ENCODE measurements at places on chromosomes 2 and 18.

GRCh38 chr2:42967959-42968674 lies 175.7 kb upstream of the HAAO start:
- no peak for DNase-seq

DNA sequence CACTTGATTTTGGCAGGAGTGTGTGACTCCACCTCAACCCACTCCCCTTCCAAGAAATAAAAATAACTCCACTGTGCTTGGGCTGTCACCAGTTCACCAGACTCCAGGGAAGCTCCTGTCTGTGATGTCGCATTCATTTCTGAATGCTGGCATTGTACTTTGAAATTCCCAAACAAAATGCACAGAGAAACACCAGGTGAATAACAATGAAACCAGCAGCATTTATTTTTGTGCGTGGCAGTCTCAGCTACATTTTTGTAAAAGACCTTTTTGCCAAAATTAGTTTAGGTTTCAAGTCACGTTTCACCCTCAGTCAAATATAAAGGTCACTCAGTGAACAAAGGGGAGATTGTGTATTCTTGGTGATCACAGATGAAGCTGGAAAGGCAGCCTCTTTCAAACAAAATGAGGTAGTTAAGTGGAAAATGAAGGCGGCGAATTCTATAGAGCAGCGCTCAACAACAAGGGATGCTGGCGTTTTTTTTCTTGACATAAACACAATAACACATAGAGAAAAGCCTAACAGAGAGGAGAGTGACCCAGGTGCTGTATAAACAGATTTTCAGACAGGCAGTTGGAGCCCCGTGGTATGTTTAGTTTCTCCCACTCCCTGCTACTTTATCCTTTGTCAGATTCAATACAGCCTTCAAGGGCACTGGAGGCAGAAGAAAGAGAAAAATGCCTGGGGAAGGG lies 210.3 kb upstream of the GCFC2 start:
- DNase-seq = no peak

DNA sequence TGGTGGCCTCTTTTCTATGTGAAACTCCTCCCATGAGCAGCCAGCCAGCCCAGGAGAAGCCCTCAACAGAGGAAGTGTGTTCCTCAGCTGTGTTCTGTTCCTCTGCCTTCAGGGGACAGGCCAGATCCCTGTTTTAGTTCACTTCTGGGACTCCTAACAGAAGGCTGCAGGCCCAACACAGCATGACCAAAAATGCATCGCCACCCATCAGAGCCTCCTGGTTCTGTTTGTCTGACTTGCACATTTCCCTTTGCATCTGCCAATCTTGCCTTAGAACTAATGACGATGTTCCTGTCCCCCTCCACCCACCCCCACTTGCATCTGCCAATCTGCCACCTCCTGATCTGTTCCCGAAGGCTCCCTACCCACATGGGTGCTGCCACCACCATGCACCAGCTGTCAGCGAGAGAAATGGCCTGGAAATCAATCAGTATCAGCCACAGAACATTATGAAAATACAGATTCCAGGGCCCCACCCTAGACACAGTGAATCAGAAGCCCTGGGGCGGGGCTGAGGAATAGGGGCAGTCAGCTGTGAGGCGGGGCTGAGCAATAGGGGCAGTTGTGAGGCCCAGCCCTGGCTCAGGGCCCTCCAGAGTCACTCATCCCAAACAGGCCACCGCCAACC lies 51.0 kb downstream of the FAM168B start:
- no peak for DNase-seq

GRCh38 chr2:1651121-1652033 lies 92.9 kb downstream of the PXDN start:
- DNase-seq = no peak

- DNase-seq = no peak
These were observed 233.7 kb downstream of the CCDC102B start for GRCh38 chr18:69031571-69031970.

DNA sequence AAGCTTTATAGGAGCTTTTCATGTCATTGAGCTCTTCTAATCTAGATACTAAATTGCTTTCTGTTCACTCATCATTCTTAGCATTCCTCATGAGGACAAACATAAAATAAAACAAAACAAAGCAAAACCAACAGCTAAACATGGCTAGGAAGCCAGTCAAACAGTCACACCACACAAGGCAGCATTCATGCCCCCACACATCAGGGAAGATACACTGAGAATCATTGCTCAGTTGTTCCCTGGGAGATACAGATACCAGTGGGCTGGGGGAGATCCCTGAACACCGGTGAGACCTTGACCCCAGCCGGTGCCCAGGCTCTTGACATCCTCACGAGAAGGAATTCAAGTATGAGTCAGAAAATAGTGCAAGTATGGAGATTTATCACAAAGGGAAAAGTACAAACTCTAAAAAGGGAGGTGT lies 177.9 kb upstream of the ARL4C start:
- no peak for DNase-seq

DNA sequence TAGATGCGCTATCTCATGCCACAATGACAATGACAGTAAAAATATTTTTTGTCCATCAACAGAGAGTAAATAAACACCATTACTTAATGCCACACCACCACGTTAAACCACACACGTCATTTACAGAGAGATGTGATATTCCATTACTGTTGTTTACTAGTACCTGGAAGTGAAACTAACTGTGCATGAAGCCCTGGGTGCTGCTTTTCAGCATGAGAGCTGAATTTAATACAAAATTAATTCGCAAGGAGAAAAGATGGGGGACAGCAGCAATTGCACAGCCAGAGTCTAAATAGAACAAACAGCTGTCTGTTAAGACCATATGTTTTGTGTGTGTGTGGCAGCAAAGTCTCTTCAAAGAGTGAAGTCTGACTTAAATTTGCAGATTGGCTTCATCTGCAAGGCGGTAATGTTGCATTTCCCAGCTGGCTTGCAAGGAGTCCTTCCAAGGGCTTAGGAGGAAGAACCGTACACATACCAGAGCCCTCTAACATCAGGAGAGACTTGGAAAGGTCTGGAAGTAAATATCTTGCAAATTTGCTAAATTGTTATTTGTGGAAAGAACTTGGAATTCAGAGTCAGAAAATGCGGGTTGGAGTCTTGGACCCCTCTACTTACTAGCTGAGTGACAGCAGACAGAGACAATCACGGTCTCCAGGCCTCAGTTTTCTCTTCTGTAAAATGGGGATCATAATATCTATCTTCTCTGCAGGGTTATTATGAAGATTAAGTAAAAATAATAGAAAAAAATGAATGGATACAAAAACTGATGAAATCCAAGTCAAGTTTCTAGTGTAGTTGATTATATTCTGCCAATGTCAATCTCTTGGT lies 127.6 kb downstream of the ALPK2 start:
- DNase-seq = no peak

- no peak for DNase-seq
These were observed 94.1 kb upstream of the ACAA2 start for GRCh38 chr18:49907346-49907929.

- DNase-seq = no peak
These were observed 413.0 kb upstream of the MEX3C start for GRCh38 chr18:51610481-51610880.

GRCh38 chr18:34482204-34482603 lies 227.9 kb upstream of the DTNA start:
- no peak for DNase-seq

- no peak for DNase-seq
These were observed 27.2 kb upstream of the PTPN2 start for GRCh38 chr18:12911025-12911928.

DNA sequence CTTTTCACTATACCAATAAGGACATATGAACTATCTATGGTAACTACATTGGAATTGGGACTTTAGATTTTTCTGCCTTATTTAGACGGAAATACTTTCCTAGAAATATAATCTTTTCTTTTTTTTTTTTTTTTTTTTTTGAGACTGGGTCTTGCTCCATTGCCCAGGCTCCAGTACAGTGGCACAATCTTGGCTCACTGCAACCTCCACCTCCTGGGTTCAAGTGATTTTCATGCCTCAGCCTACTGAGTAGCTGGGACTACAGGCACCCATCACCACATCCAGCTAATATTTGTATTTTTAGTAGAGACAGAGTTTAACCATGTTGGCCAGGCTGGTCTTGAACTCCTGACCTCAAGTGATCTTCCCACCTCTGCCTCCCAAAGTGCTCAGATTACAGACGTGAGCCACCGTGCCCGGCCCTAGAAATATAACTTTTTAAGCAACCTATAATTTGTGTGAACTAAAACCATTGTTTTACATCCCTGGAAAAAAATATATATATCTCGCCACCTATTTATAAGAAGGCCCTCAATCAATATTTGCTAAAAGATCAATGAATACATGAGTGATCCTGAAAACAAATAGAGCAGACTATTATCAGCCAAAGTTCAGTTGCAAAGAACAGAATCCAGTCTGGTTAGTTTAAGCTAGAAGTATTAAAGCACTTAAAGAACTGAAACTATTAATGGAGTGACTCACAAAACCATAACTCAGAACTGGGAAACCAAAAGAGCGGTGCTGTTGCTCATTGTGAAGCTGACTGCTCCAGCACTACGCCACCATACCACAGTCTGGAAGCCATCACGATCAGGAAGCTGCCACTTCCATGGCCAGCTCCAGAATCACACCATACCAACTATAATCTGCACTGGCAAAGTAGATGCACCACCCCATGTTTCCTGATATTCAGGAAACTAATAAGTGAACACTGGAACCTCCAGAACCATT lies 8.4 kb upstream of the HNRNPLL start:
- no peak for DNase-seq

GRCh38 chr2:182664212-182664611 lies 51.8 kb upstream of the DNAJC10 start:
- no peak for DNase-seq

GRCh38 chr18:50009773-50010335 lies 185.1 kb downstream of the MYO5B start:
- DNase-seq = peak; percentile 69

DNA sequence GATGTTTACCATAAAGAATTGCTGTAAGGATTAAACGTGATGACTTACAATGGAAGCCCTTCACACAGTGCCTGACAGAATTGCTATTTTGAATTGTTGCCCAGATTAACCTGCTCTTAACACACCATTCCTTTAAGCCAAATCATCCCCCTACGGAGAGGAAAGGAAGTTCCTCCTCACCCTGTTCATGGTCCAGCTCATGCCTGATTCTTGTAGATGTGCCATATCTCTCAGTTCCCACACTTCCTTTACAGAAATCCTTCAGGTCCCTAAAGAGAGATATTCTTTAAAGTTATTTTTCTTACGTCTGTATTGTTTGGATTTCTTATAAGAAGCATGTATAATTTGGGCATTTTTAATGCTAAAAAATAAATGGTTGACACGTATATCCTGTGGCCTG lies 127.5 kb upstream of the DAPL1 start:
- DNase-seq = no peak

- no peak for DNase-seq
These were observed 401.7 kb upstream of the SPRED2 start for GRCh38 chr2:65834062-65834461.

DNA sequence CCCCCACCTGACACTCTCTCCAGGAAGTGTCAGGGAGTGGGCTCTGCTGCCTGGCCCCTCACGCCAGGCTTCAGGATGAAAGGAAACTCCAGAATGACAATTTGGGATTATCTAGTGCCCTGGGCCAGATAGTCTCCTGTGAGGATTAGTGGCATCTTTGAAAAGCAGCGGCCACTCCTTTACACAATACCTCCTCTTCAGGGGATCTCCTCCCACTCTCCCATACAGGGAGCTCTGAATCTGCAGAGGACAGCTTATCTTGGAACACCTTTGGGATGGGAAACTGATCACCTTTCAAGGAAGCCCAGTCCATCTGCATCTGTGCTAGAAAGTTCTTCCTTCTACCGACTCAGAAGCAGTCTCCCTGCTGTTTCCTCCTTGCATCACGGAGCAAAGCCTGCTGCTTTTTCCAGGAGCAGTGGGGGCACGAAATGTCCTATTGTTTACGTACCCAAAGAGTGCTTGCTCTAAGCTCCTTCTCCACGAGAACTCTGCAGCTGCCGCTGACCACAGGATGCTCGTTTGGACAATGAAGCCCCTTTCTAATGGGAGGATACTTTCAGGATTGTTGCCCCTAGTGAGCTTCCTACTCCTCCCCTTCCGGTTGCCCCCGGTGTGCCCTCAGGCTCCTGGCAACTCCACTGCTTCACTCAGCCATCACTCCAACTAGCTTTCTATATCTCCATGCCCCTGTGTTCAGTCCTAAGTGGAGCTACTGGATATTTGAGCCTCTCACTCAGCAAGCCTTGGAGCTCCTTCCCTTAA lies 31.5 kb downstream of the SIX3 start:
- DNase-seq = peak; percentile 16

DNA sequence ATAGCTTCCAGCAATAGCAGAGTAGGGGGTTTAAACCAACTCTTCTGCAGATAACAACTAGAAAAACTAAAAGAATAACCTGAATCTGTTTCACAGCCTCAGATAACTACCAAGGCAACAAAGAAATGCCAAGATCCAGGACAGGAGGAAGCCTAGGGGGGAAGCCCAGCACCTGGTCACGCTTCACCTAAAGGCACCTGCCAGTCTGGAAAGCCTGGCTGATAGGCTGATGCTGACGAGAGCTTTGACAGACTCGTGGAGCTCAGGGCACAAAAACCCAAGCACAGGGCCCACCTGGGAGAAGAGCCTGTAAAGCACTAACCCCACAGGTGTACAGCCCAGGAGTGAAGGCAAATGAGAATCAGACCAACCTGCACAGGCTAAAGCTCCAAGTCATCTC lies 22.6 kb downstream of the EIPR1 start:
- no peak for DNase-seq

- DNase-seq = peak; percentile 51
These were observed 18.8 kb upstream of the SOX11 start for GRCh38 chr2:5673145-5674025.

GRCh38 chr2:194822097-194822496 lies 834.9 kb upstream of the SLC39A10 start:
- no peak for DNase-seq

DNA sequence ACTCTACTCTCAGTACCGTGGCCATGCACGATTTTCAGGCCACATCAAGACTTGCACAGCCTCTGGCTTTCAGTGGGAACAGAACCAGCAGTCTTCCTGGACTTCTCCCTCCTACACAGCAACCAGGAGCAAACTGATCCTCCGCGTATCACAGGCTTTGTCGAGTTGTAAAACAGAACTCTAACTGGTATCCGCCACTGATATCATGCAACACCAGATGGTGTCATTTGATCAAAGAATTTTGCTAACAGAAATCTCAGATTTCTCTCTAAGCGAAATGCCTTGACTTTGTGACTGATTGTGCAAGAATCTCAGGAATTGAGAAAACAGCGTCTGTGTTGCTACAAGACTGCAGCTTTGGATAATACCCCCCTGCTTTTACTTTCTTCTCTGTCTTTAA lies 85.7 kb downstream of the COPS8 start:
- DNase-seq = no peak

DNA sequence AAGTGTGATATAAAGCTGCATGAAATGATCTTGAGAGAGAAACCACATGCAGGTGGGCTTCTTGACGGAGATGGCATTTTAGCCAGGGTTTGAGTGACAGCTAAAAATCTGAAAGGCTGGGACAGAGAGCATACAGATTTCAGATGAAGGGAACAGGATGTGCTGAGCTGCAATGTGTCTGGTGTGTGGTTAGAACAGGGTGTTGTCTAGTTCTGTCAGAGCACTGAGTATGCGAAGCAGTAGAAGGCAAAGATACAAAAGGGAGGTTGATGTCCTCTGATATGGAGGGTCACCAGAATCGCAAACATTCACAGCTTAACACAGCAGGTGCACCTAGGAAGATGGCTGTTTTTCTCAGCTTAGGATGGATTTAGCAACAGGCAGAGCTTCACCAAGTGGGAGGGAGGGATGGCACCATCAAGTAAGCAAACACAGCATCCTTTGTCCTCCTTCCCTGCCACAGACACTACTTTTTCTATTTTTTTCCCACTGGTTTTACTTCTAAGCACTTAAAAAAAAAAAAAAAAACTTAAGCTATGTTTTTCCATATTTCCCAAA lies 182.5 kb downstream of the TMX3 start:
- no peak for DNase-seq

Measured in NCI-H1436 (cell line).